LHCN-M2 (cell line): ENCODE measurements at places on chromosomes 13 and 19. TPM values are rescaled to one million over a fixed set of nuclear protein-coding genes. Genes with fewer than 3 reads are reported as not detected.
A peak's percentile ranks its signal among the peaks of the same experiment; 100 is the strongest.

- no peak for DNase-seq
Measured at GRCh38 chr19:50547385-50548190, 20.6 kb downstream of the LRRC4B start.

GRCh38 chr19:17681505-17682125 is 6.5 kb downstream of the UNC13A start:
- peak; percentile 19 for DNase-seq

- DNase-seq: no peak
Measured at GRCh38 chr19:42150364-42150763, 18.1 kb upstream of the POU2F2 start.

NDUFA3 gene
- total RNA-seq: 29.4 and 85.0 TPM in 2 replicates

- no peak for DNase-seq
Measured at GRCh38 chr13:108496362-108497210, 132.8 kb upstream of the MYO16 start.

DNA sequence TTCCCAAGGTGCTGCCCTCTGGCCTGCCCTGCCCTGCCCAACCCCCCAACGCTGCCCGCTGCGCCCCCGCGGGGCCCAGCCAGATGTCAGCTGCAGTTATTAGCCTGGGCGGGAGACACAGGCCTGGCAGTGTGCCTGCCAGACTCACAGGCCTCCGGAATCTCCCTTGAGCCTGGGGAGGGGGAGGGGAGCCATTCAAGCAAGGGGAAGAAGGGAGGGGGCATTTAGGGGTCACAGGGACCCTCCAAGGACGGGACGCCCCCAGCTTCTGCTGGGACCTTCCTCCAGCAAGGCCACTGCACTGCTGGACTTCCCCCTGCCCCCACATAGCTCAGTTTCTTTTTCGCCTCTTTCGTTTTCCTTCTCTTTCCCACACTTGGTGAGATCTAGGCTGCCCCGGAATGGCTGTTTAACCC is 2.6 kb upstream of the JUNB start:
- peak; percentile 83 for DNase-seq

DNA sequence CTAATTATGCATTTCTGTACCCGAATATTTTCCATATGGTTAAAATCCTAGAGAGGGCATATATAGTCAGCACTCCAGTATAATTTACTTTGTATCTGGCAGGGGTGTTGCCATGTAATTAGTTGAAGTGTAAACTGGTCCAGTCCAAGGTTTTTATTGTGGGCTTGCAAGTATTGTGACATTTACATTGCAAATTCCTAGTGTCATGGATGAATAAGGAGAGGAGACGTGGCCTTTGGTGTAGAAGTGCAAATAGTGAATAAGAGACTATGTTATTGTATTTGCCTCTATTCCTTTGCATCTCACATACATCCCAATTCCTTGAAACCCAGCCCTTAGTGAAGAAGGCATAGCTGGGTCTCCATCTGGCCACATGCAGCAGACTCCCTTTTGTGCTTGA is 330.6 kb downstream of the ATP8A2 start:
- no peak for DNase-seq

GRCh38 chr19:5934774-5935472 is 20.9 kb downstream of the CAPS start:
- DNase-seq: no peak

DNA sequence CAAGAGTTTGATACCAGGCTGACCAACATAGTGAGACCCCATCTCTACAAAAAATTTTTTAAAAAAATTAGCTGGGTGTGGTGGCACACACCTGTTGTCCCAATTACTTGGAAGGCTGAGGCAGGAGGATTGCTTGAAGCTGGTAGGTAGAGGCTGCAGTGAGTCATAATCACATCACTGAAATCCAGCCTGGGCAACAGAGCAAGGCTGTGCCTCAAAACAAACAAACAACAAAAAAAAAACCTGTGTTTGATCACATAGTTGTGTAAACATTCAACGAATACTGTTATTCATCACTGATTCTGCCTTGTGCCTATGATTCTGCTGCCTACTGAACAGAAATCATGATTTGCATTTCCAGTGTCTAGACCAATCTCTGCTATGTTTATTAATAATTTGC is 134.0 kb downstream of the TBC1D4 start:
- peak; percentile 36 for DNase-seq

LPAR2 gene
- total RNA-seq: 0.52 and 1.4 TPM in 2 replicates

PRKCG gene
- total RNA-seq: not detected in 2 replicates
